Activated naive CD8-positive, alpha-beta T cell treated with anti-CD3 and anti-CD28 coated beads, Interleukin-2, amount 50 U/mL, for 16 hours (primary cell): ENCODE measurements at places on chromosomes 16 and 17.

GRCh38 chr16:81633680-81634379 lies 145.3 kb upstream of the PLCG2 start:
- no peak for DNase-seq

DNA sequence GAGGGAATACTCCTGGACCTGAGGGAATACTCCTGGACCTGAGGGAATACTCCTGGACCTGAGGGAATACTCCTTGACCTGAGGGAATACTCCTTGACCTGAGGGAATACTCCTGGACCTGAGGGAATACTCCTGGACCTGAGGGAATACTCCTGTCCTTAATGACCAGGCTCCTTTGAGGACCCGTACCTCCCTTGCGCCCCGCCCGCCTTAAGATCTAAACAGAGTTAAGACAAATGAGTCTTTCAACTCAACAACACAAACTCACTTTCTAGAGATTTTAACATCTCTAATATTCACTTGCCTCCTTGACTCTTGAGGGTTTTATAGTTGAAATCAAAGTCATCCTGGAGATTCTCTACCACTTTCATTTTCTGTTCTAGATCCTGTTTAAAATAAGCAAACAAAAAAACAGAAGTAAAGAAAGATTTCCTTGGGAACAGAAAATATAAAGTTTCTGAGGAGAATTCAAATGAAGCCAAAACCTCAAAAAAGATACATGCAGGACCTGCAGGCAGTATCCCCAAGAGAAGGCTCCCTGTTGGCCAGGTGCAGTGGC lies 49.7 kb downstream of the STAT3 start:
- no peak for DNase-seq

DNA sequence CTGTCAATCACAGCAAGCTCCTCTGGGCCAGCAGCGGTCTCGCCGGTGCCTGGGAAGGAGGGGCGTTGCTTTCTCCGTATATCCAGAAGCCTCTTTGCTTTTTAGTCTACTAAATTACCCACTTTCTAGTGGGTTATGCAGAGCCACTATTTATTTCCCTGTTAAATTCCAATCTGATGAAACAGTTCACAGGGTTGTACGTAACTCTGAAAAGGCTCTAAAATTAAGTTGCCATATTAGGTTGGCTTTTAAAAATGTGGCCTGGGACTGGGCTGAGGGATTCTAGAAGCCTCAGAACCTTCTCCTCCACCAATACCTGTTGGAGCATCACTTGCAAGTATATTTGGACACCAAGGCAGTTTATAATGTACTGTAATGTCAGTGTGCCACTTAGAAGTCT lies 27.2 kb downstream of the MARCHF10 start:
- no peak for DNase-seq

- DNase-seq = no peak
Measured at GRCh38 chr17:37637956-37638355, 5.3 kb downstream of the DDX52 start.

GRCh38 chr17:43880420-43880991 lies 26.8 kb downstream of the MPP2 start:
- DNase-seq = peak; percentile 11

- DNase-seq = no peak
Measured at GRCh38 chr17:43427362-43428043, 28.7 kb downstream of the ARL4D start.

DNA sequence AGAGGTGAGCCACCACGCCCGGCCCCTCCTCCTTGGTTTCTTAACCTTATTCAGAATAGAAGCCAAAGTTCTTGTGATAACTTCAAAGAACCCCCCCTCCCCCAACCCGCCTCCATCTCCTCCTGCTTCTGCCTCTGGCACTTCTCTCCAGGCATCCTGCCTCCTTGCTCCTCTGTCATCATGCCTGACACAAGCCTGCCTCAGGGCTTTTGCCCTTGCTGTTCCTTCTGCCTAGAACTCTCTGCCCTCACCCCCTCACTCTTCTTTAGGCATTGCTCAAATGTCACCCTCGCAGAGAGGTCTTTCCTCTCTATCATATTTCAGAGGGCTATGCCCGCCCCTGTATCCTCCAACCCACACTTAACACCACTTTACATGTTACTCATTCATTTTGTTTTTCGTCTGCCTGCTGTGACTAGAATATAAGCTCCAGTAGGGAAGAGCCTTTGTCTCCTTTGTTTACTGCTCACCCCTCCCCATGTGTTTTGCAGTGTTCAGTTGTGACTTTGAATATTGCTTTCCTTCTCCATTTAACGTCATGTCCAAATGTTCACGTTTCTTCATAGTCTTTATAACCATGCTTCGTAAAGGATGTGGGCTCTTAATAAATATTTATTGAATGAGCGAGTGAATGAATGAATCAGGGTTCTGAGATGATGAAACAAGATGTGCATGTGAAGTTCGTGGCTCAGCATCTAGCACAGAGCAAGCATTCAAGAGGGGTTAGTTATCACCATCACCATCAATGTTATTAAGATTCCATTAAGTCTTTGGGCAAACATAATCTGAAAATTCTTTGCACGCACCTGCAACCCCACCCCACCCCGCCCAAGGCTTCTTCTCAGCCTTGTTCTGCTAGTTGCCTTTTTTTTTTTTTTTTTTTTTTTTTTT lies 186.2 kb upstream of the WSCD1 start:
- no peak for DNase-seq

- no peak for DNase-seq
Measured at GRCh38 chr16:13920510-13920818, 510 bp downstream of the ERCC4 start.

DNA sequence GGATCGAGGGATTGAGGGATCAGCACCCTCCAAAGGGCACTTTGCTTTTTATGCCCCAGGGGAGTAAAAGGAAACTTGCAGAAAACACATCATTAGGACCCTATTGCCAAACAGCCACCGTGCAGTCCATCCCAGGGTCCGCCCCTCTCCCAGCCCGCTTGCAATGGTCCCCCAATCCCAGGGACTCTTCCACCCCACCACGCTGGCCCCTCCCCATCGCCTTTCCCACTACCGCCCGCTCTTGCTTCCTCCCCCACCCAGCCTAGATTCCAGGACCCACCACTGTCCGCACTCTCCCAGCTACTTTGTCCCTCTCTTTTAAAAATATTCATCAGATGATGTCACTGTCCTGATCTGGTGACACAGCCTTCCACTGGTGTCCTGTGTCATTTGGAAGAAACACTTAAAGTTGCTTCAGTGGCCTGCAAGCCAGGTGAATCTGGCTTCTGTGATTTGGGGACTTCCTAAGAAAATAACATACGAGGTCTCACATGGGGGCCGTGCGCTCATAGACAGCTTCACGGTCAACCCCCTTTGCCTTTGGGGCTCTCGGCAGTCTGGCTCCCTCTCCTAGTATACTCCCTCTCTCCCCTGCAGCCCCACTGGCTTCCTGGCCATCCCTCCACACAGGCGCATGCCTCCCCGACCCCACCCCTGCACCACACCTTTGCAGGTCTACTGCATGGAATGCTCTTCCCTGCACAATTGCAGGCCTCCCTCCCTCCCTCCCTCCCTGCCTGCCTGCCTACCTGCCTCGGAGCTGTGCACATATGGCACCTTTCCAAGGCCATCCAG lies 127.9 kb downstream of the RBFOX3 start:
- no peak for DNase-seq

GRCh38 chr17:72303787-72304733 lies 183.2 kb downstream of the SOX9 start:
- no peak for DNase-seq

DNA sequence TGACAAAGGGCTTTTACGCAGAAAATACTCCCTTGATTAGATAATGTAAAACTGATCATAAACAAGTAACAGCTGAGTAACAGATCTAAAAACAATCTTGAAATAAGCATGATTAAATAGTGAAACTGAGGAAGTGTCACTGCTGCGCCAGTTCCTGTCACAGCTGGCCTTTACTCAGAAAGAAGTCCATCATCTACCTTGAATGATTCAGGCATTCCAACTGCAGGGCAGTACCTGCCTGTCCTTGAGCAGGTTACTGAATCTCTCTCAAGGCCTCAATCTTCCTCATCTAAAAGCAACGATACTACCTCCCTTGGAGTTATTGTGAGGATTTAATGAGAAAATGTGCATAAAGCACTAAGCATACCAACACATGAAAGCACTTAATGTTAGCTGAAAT lies 12.7 kb downstream of the PHLPP2 start:
- DNase-seq = no peak

DNA sequence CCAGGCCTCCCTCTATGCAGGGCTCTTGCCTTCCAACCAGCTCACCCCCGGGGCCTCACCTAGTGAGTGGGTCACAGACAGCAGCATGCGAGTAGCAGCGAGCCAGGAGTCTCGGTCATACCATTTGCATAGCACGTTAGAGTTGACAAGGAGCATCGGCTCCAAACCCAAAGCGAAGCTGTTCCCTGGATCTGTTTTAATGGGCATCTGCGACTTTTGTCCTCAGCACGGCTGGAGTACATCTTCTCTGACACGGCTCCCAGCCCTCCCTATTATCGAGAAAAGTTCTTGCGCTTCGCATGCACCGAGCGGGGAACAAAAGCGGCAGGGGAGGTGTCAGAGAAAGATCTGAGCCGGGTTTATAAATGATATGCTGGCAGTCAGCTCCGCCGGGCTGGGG lies 253.3 kb downstream of the MAF start:
- DNase-seq = no peak

DNA sequence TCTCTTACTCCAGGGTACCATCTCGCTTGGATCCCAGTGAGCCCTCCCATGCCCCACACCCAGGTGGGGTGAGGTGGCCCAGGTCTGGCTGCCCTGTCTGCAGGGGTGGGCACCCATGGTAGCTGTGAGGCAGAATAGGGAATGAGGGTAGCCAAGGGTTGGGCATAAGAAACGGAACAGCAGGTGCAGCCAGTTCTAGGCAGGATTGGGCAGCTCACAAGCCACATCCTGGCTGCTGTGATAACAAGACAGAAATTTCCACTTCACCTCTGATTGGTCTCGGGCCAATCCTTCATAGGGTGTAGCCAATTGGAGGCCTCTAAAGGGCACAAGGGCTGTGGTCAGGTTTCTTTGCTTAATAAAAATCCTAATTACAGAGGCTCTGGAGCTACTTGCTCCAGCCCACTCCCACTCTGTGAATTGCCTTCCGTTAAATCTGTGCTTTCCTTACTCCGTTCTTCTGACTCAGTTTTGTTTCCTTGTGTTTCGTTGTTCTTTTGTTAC lies 1.5 kb upstream of the ARHGDIG start:
- DNase-seq = no peak

DNA sequence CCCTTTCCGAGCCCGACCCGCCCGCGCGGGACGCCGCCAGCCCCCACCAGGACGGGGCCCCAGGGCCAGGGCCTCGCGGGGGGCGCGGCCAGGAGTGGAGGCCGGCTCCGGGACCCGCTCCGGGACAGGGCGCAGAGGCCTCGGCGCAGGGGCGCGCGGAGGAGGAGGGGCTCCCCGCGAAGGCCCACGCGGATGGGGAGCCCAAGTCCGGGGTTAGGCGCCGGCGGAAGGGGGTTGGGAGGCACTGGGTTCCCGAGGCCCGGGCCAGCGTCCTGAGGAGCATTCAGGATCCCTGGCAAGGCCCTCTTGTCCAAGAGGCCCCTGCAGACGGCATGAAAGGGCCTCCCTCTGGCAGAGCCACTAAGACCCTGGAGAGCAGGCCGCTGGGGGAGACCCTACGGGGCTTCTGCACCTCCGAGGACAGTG lies 57.8 kb upstream of the CIBAR2 start:
- DNase-seq = no peak

DNA sequence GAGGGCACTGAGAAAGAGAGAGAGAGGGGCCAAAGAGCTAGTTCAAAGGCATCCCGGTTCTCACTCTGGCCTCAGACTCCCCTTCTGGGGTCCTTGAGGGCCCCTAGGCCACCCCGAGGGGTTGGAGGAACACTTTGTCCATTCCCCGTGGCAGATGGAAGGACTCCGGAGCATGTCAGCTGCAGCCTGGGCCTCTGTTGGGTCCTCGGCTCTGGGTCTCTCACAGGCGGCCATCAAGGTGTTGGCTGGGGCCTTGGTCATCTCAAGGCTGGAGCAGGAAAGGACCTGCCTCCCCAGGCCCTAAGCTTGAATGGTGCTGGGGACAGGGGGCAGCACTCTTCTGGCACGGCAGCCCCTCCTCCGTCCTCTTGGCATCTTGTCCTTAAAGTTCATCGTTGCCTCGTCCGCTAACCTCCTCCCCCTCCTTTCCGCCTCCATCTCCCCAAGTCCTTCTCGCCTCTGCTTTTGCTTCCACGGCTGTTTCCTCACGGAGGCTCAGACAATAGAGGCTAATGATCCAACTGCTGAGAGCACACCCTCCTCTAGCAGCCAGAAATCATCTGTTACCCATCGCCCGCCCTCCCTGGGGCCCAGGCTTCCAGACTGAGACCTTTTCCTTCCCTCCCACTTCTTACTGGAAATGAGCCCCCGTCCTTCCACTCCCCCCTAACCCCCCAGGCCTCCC lies 23.3 kb downstream of the CCR7 start:
- DNase-seq = no peak

GRCh38 chr16:3059723-3060242 lies 5.7 kb upstream of the IL32 start:
- DNase-seq = no peak

DNA sequence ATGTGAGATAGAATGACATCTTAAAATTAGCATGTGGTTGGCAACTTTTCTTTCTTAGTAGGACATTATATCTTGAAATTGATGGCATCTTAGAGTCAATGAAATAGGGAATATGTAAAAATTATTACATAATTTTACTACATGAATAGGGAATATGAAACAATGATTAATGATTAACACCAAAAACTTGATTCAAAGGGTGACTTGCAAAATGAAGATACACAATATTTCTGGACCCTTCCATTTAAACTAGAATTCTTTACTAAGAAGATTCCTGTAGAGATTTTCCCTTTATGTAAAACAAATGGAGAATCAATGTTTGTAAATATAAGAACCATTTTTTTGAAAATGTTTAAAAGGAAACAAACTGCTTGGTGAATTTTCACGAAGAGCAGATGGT lies 3.4 kb downstream of the MRTFB start:
- DNase-seq = no peak

- DNase-seq = no peak
Measured at GRCh38 chr17:296906-297690, 55.5 kb downstream of the RPH3AL start.

DNA sequence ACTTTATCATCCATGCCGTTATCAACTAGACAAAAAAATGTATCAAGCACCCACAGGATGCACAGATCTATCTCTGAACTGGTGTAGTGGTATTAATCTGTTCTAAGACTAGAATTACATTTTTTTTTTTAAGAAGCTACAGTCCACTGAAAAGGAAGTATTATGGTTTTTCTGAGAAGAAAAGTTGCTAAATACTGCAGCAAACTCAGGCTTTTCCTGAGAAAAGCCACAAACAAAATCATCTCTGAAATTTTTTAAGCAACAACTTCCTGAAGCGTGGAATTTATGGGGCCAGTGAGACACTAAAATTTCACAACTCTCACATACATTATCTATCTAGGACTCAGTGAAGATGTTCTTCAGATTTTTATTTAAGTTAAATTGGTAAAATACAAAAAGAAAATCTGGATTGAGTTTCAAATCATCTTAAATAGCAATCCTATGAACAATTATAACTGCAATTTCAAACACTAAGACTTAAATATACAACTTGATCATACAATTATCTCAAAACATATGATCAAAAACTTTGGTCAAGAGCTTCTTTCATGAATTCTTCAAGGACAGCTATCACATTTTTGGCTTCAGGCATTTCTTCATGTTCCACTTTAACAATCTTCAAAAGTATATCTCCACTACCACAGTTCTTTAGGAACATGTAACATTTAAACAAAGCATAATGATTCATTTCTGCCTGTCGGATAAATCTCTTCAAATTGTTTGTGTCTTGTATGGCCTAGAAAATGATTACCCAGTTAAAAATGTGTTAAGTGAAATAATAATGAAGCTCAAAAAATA lies 10.5 kb downstream of the C17orf75 start:
- no peak for DNase-seq

- peak; percentile 32 for DNase-seq
Measured at GRCh38 chr17:8409966-8410882, 12.6 kb upstream of the RNF222 start.

- DNase-seq = no peak
Measured at GRCh38 chr17:82878527-82878926, 38.7 kb upstream of the ZNF750 start.
